Thoracic aorta (tissue), 2 donors: ENCODE measurements at places on chromosomes 11 and 22. TPM values are rescaled to one million over a fixed set of nuclear protein-coding genes. Genes with fewer than 3 reads are reported as not detected.
A peak's percentile ranks its signal among the peaks of the same experiment; 100 is the strongest.

FAM89B gene
- total RNA-seq = 53.3 TPM

OTOG gene
- not detected for total RNA-seq

- no peaks in the 10 kb centered on the region for H3K36me3 ChIP-seq
- H3K4me1 ChIP-seq = no peaks in the 10 kb centered on the region
- DNase-seq = no peak
- no peak overlapping the region for H3K4me3 ChIP-seq
Measured at GRCh38 chr22:39207141-39208012, 37.4 kb downstream of the PDGFB start.

- no peak overlapping the region for H3K27ac ChIP-seq
- no peaks in the 10 kb centered on the region for H3K27me3 ChIP-seq
- DNase-seq = no peak
- H3K4me1 ChIP-seq = peaks cover 18% of the 10 kb centered on the region
- no peaks in the 10 kb centered on the region for H3K36me3 ChIP-seq
- H3K4me3 ChIP-seq = no peak overlapping the region
Measured at GRCh38 chr11:86180851-86181250, 63.7 kb upstream of the EED start.

- H3K36me3 ChIP-seq = peaks cover 26% of the 10 kb centered on the region
- H3K27ac ChIP-seq = no peak overlapping the region
- no peaks in the 10 kb centered on the region for H3K4me1 ChIP-seq
- DNase-seq = no peak
- no peak overlapping the region for H3K4me3 ChIP-seq
Measured at GRCh38 chr22:31896472-31896871, 47.9 kb upstream of the YWHAH start.

DNA sequence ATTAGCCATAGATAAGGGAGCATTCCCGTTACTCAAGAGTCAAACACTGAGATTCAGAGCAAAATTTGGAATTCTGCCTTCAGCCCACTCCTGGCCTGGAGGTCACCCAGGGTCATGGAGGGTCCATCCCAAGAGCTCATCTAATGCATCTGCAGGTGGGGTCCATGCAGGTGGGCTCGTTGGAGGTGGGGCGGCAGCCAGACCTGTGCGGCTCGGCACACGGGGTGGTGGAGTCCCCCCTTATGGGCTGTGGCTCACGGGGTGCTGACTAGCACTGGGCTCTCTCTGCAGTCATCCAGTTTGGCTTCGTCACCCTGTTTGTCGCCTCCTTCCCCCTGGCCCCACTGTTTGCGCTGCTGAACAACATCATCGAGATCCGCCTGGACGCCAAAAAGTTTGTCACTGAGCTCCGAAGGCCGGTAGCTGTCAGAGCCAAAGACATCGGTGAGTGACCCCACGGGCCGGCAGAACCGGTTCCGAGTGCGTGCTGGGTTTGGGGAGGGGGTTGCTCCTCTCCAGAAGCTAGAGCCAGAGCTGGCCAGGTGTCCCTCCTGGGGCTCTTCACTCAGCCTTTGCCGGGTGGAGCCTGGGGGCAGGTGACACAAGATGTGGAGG is 32.4 kb upstream of the FADD start:
- H3K27ac ChIP-seq = no peak overlapping the region
- H3K36me3 ChIP-seq = peaks cover 54% of the 10 kb centered on the region
- no peaks in the 10 kb centered on the region for H3K4me1 ChIP-seq
- H3K27me3 ChIP-seq = no peaks in the 10 kb centered on the region
- DNase-seq = no peak

DNA sequence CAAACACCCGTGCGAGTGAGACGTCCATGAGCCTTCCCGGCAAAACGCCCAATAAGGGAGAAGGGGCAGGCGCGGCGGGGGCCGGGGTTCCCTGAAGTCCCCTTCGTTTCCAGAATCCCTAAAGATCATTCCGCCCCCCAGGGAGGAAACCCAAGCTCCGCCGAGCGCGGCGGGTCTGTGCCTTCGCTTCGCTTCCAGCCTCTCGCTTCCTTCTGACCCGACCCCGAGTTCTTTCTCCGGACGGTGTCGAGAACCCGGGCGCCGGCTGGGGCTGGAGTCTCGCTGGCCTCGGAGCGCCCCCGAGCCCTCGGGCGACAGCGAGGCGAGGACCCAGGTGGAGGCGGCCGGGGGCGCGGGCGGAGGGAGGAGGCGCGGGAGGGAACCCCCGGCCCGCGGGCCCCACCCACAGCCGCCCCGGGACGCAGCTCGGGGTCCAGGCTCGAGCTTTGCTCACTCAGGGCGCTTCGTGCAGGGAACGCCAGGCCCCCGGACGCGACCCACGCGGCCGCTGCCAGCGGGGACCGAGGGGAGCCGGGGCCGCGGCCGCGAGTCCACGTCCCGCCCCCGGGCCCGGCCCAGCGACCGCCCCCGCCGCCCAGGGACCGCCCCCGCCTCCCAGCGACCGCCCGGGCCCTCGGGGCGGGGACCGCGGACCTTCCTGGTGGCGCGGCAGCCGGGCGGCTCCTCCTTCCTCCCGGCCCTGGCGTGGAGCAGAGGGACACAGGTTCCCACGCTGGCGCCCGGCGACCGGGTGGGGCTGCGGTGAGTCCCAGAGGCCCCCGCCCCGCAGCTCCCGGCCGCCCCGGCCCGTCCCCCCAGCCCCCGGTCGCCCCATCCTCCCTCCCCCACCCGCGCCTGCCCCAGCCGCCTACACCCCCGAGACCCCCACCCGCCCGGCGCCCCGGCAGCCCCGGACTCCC is at the start of gene PGGHG:
PGGHG (plus strand) TSS at position 649 of the 920 bp plus-strand sequence. CDS start 691 bp downstream, outside the sequence.
- peak within 1 kb of the TSS; percentile 80 for H3K4me3 ChIP-seq
- peaks cover 2% of the 10 kb centered on the region for H3K36me3 ChIP-seq

- no peak overlapping the region for H3K27ac ChIP-seq
- peaks cover 5% of the 10 kb centered on the region for H3K36me3 ChIP-seq
- H3K4me3 ChIP-seq = no peak overlapping the region
Measured at GRCh38 chr11:72083414-72083813, 2.8 kb downstream of the LRRC51 start.
